Activated naive CD4-positive, alpha-beta T cell treated with anti-CD3 and anti-CD28 coated beads, Interleukin-2, amount 10 ng/mL, durations not matched to agents 5 hours and 36 hours (primary cell): ENCODE measurements at places on chromosomes 7 and 10. TPM values are rescaled to one million over a fixed set of nuclear protein-coding genes. Genes with fewer than 3 reads are reported as not detected.

FAM25C gene
- total RNA-seq: not detected

LIPN gene
- not detected for total RNA-seq

NCF1 gene
- 4.2 TPM for total RNA-seq

CLDN3 gene
- total RNA-seq: not detected

MYO1G gene
- total RNA-seq: 371 TPM

PANK1 gene
- 4.0 TPM for total RNA-seq

TSPAN12 gene
- not detected for total RNA-seq

ZNF467 gene
- total RNA-seq: 1.5 TPM

ZNF727 gene
- not detected for total RNA-seq

FOXI2 gene
- not detected for total RNA-seq

OR2A12 gene
- total RNA-seq: not detected

OGDH gene
- 110 TPM for total RNA-seq

AZGP1 gene
- total RNA-seq: not detected

CNPY1 gene
- total RNA-seq: not detected

PRKAR2B gene
- total RNA-seq: 0.68 TPM

KCNIP2 gene
- total RNA-seq: 4.5 TPM

HSPA12A gene
- total RNA-seq: 0.05 TPM

AKR1C4 gene
- not detected for total RNA-seq

OPN4 gene
- total RNA-seq: not detected

RAMP3 gene
- not detected for total RNA-seq

CALHM1 gene
- 0.25 TPM for total RNA-seq
